A673 (cell line): ENCODE measurements at places on chromosomes 4 and X.

- DNase-seq: no peak
These were observed 79.3 kb downstream of the FAM114A1 start for GRCh38 chr4:38946919-38947318.

DNA sequence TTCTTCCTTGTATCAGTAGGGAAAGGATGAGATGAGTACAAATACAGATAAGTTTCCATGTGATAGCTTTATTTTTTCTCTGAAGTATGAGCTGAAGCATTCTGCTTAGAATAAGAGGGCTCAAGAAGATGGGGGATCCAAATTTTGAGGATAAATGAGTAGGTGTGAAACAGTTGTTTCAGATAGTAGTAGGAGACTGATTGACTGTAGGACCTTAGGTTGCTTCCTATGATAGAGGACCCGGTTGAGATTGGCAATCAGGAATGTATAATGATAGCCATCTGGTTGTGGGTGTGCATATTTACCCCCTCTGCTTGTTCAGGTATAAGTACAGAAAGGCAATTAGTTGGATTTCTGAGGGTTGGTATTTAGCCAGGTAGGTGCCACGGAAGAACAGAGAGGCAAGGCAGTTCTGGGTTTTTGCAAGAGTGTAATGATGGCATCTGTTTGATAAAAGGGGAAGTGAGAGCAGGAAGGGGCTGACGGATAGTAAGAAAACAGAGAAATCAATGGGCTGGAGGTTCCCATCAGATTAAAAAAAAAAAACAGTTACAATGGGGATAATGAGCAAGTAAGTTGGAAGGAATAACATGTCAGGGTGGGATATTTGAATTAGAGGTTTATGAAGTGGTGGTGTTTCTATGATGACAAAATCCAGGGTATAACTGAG lies 13.7 kb downstream of the OCRL start:
- DNase-seq: no peak

DNA sequence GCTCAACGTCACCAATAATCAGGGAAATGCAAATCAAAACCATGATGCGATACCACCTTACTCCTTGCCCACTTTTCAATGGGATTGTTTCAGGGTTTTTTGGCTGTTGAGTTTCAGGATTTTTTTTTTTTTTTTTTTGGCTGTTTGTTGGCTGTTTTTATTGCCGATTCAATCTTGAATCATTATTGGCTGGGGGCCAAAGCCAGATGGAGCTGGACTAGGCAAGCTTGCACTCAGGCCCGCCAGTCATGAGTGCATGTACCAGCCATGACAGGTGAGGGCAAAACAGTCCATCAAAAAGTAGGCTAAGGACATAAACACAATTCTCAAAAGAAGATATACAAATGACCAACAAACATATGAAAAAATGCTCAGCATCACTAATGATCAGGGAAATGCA lies 13.3 kb downstream of the YIPF7 start:
- no peak for DNase-seq

GRCh38 chr4:123546573-123547060 lies 150.0 kb downstream of the SPRY1 start:
- DNase-seq: no peak

- peak; percentile 60 for DNase-seq
These were observed 702 bp upstream of the CDKN2AIP start for GRCh38 chr4:183443655-183444213.

- no peak for DNase-seq
These were observed 66.3 kb downstream of the ITM2A start for GRCh38 chrX:79300856-79301255.

DNA sequence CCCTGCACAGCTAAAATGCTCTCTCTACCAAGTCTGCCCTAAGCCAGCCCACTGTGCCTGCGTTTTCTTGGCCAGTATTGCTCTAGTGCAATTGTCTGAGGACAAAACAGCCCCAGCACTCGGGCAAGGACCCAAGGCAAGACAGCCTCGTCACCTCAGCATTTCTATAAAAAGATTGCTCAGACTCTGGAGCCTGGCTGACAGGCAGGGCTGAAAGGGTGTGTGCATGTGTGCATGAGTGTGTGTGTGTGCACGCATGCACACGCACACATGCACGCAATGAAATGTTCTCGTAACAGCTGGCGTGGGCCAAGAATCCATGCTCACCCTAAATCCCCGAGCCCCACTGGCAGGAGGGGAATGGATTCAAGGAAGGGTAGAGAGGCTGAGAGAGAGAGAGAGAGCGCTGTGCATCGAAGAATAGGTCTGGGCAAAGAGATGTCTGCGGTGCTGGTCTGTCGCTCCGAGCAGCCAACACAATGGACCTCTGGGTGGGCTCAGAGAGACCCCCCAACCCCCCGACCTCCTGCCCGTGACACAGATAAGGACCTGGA lies 579.2 kb downstream of the BCOR start:
- no peak for DNase-seq

- no peak for DNase-seq
These were observed 1286.9 kb downstream of the ADGRL3 start for GRCh38 chr4:62487016-62487415.

DNA sequence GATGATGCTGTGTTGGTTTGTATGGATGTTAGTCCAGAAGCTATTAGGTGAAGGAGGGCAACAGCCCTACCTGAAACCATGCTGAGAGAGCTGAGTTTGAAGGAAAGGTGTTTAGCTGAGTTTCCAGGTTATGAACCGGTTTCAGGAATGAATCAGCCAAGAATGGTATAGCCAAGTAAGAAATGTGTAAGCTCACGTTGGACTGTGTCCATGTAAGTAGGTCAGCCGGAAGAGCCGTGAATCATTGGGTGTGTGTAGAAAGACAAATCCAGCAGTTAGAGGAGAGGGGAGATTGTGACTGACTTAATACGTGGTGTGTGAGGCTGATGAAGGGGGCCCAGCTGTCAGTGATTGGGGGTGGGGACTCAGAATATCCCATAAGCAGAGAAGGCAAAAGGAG lies 77.2 kb upstream of the SPIN4 start:
- DNase-seq: no peak

DNA sequence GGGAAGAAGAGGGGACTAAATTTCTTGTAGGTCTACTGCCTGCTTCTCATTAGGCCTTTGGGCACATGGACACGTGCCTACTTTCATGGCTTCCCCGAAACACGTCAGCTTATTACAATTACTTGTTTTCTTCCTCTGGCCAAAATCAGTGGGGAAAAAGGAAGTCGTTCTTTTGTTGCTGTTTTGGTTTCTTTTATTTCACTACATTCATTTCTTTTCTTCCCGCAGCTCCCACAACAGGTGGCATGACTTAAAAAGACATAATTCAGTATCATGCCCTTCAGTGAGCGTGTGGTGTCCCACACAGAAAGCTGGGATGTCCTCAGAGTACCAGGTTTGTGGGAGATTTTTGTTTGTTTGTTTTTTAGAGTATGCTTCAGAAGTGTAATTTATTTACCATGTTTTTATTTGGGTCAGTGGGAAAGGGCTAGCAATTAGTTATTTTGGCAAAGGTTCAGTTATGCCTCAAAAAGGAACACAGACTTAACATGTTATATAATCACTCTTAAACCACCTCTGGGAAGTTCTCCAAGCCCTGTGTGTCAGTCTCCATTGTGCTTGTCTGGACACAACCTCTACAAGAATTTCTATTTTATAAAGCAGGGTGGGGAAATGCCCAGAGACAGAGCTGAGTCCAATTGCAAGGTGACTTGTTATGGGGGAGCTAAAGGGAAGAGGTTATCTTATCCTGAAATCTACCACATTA lies 44.2 kb upstream of the SPRY1 start:
- peak; percentile 69 for DNase-seq

- no peak for DNase-seq
These were observed 262.8 kb upstream of the VCX start for GRCh38 chrX:7580127-7580526.

DNA sequence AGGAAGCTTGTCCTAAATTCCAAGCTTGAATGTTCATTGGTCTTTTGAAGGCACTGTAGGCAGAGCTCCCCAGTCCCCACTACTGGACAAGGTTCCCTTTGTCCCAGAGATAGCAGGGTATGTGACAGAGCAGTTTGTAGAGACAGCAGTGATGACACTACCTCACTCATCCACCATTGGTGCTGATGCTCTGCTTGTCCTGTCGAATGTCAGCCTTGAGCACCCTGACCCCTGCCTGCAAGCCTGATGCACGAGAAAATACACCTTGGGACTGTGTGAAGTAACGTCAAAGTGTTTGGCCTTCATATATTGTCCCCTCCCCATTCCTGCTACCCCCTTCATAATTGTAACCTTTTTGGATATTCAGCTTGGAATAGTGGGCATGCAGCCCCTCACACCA lies 188.9 kb upstream of the EOLA2 start:
- no peak for DNase-seq

DNA sequence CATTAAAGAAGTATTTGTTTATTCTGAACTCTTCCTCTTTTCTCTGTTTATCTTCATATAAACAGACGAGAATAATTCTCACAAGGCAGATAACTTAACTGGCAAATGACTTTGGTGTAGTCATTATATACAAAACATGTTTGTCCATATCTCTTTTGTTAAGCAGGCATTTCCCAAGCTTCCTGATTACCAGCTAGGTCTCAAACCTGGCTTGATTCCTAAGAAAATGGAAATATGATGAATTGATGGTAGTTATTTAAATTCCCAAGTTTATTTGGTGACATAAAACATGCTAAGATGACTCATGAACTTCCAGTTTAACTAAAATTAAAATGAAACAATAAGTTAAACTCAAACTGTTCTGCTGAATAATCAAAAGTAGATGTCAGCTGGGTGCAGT lies 96.8 kb downstream of the ARSJ start:
- no peak for DNase-seq

GRCh38 chrX:154818916-154819770 lies 13.9 kb upstream of the MPP1 start:
- DNase-seq: no peak

DNA sequence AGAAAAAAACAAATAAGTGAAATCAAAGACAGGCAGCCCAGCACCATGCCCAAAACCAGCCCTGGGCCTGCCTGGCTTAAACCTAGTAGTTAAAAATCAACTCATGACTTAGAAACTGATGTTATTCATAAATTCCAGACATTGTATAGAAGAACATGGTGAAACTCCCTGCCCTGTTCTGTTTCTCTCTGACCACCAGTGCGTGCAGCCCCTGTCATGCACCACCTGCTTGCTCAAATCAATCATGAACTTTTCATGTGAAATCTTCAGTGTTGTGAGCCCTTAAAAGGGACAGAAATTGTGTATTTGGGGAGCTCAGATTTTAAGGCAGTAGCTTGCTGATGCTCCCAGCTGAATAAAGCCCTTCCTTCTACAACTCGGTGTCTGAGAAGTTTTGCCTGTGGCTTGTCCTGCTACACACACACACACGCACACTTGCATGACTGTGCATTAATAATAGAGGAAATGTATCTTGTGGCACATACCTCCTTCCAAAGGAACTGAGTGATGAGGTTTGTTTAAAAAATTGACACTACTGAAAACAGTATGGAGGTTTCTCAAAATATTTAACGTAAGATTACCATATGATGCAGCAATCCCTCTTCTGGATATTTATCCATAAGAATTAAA lies 39.2 kb upstream of the UGT2B7 start:
- no peak for DNase-seq

GRCh38 chrX:24498975-24499374 lies 33.9 kb downstream of the PDK3 start:
- DNase-seq: no peak

GRCh38 chrX:7076245-7076661 lies 71.3 kb upstream of the STS start:
- DNase-seq: no peak

DNA sequence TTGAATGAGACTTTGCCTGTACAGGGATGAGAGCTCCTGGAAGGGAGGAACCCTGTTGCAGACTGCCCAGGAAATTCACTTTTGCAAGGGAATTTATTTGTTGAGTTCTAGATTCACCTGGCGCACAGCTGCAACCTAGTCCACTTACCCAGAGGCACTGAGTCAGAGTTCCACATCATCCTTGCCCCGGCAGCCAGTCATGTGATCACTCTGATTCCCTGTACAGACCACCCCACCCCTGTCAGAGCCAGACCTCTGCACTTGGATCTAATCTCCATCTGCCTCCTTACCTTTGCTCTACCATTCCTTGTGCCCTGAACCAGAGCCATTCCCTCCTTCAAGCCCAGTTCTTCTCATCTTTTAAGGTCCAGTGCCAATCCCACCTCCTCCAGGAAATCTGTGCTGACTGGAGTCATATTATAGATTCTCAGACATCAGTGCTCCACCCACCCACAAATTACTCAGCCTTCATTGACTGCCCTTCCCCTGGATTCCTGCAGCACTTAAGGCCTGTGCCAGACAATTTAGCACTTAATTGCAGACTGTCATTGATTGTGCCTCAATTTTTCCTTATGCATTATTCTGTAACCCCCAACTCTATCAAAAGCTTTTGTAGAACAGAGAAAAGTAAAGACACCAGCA lies 84.1 kb upstream of the MAGEA4 start:
- DNase-seq: no peak

- DNase-seq: no peak
These were observed 447.3 kb downstream of the C4orf33 start for GRCh38 chr4:129543299-129543698.

DNA sequence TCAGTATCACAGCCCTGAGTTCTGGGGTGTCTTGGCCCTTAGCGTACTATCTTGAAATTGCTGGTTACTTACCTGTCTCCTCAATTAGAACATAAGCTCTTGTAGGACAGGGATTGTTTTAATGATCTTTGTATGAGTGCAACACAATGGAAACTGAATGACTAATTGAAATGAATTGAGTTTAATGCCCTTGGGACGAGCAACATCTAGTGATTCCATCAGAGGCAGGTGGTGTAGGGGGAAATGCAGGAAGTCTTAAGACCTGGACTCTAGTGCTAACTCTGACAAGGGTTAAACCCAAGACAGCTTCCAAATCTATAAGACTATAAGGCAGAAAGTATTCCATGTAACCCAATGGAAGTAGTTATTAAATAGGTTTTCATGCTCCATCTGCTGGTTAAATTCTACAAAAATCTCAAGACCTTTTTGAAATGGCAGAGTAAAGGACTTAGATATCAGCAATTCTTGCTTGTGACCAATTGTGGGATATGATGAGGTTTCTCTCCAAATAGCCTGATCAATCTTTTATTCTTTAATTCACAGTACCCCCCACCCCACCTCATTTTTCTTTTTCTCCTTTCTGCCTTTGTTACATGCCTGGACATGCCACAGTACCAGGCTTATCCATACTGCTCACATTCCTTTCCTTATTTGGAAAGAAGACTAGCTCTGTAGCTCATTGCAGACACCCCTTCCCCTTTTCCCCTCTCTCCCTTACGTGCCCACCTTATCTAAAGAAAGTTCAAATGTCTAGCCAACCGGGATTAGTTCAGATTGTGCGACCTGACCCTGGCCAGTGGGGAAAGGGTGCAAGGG lies 340.8 kb downstream of the PAPSS1 start:
- DNase-seq: peak; percentile 81

GRCh38 chr4:158741326-158742021 lies 18.3 kb upstream of the PPID start:
- DNase-seq: no peak

DNA sequence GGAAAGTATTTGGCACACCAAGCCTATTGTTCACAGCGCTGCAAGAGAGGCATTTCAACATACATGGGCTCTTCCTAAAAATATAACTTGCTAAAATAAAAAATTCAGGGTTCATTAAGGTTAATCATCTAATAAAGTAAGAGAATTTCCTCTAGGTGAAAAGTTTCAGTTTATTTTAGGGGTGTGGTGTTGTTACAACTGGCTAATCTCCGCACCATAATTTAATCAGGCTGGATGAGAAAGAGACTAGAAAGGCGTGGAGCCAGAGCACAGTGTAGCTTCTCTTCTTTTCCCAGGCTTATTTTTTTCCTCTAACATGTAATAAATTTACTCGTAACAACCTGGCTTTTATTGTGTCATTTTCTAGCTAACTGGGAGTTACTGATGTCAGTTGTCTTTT lies 47.9 kb downstream of the FHL1 start:
- DNase-seq: no peak
